Activated CD4-positive, alpha-beta T cell treated with anti-CD3 and anti-CD28 coated beads for 24 hours (primary cell): ENCODE measurements at places on chromosomes 7 and 10.
A peak's percentile ranks its signal among the peaks of the same experiment; 100 is the strongest.

DNA sequence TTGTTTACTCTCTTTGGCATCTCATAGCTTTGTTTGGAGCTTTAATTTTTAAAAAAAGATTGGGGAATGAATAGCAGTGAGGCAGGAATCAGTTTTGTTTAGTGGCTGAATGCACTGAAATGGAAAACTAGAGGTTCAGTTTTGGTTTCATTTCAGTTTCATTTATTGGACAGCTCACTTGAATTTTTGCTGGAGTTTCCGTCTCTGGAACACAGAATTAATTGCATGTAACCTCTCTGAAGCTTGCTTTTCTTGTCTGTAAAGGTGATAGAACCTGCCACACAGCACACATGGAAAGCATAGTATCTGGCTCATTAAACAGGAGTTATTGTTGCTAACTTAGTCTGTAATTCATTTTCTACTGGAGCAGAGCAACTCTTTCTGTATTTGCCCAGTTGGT is 7.1 kb downstream of the GRM8 start:
- no peak for DNase-seq

DNA sequence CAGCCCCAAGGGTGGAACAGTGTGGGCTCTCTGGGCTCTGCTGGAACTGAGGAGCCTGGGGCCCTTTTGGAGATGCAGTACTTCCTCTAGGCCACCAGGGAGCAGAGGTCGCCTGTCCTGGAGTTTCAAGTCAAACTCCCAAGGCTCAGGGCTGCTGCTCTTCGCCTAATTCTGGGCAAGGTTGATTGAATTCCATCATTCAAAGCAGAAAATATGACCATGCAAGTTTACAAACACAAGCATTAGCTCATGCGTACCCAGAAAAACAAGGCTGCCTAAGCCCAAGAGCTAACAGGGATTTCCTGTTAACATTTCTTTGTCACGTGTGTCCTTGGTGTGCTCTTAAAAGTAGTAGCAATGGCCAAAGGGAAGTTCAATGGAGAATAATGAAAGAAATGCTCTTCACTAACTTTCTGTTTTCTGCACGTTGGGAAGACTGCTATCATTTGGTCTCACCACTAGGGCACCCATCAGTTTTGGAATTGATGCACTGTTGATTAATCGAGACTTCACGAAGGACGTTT is 20.1 kb downstream of the LDB3 start:
- peak; percentile 24 for DNase-seq

DNA sequence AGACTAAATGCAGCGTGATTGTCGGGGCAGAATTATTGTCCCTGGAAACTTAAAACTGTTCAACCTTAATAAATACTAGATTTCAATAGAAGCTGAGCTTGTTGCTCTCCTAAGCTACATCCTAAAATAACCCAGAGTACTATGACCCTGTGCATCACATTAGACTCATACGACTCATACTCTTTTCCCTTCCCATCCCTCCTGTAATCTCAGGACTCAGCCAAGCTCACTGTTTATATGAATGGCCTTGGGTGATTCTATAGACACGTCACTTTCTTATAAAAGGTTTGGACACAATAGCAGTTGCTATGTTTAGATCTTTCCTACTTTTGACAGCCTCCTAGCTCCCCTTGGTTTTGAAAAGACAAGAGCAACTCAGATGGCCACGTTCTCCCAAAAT is 17.2 kb downstream of the TCF7L2 start:
- DNase-seq: no peak

DNA sequence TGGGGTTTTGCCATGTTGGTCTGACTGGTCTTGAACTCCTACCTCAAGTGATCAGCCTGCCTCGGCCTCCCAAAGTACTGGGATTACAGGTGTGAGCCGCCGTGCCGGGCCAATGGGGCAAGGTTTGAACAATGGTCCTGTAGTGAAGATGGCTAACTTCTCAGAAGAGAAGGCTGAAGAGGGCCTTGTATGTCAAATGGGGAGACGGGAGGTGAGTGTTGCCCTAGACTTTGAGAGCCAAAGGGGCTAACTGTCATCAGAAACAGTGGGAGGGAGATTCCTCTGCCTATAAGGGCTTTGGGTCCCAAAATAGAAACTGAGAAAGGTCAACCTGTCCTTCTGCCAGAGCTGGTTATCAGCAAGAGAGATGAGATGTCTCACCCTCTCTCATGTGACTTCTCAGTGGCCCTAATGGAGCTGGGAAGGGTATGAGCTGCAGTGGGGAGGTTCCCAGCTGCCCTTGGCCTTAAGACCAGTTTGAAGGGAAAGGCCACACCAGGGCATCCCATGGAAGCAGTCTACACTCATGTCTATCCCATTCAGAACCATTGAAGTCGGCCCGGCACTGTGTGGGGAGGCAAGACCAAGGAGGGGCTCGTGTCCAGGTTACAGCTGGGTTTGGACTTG is 1.3 kb upstream of the SAMD8 start:
- no peak for DNase-seq

DNA sequence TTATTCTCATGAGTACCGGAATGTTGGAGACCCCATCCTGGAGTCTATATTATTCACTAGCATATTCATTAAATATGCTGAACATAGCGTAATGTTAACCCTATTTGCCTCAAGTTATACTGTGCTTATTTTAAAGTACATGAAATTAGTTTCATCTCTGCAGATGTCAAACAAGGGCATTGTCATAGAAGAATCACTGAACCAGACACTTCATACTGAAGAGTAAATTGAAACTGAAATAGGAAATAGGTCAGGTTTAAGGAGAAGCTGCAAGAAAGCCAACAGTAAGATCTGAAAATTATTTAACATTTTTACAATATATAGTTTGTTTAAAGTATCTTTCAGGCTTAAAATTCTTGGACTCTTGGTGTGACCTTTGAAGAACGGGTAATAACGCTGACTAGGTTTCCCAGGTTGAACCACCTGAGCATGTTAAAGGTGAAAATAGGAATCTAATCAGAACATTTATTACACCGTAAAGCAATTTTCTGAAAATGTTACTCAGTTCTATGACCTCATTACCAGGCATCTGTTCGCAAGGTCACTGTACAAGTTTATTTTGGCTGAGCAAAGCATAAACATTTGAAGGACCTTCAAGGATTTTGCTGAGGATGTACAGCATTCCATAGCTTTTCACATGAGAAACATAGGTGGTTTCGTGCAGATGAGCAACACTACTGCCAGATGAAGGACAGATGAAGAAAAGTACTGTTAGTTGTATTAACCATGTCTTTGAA is 82.7 kb downstream of the REEP3 start:
- no peak for DNase-seq

GRCh38 chr10:124989526-124989925 is 47.6 kb downstream of the ZRANB1 start:
- DNase-seq: no peak

DNA sequence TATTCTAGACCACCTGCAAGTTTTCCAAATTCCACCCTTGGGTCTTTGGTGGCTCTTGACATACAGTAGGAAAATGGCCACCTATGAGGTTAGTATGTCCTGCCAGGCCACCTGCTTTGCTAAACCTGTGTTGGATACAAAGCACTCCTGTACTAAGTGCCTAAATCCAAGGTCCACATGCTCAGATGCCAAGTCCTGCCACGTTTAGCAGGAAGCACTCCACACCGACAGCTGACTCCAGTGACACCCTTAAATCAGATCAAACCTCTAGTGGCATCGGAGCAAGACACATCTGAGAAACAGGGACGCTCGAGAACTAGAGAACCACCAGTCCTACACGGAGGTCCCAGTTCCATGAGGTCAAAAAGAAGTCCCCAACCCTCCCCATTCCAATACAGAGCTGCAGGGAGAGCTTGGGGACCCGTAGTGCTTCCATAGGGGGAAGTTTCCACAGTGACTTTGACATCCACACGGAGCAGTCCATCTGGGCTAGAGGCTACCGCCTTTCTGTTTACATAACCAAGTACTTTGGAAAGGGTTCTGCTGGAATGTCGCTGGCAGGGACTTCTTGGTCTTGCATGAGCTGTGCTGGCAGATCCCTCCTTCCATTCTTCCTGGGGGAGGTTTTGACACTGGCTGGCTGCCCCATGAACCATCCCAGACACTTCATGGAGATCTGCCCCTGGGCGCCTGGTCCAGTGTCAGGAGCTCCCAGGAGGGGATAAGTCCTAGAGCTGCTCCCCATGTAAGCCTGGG is 290.6 kb downstream of the PRPF18 start:
- DNase-seq: no peak

DNA sequence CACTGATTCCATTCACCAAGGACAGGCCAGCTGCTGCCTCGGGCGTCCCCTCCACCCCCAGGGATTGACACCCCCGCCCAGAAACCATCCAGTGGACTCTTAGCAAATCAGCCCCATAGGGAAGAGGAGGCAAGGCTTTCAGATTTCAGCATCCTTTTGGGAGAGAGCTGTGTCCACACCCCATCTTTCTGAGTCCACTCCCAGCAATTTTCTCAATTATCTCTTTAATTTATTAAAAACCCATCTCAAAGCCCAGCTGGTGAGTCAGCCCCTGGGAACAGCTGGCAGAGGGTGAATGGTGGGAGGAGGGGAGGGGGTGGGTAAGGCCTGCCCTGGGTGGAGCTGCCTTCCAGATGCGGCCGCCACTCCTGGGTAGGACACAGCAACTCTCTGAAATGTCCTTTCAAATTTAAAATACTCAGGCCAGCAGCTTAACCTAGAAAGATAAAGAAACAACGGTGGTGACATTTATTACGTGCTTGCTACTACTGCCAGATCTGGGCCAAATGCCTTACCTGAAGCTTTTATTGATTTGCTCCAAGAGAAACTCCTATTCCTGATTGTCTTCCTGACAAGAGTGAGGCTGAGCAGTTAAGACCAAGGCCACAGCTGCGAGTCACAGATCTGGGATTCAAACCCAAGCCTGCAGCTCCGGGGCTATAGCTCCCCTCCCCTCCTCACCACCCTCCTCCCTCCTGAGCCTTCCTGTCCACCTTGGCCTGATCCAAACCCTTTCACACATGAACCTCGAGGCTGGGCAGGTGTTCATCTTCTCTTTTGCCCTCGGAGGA is 120.4 kb downstream of the RGS10 start:
- no peak for DNase-seq

DNA sequence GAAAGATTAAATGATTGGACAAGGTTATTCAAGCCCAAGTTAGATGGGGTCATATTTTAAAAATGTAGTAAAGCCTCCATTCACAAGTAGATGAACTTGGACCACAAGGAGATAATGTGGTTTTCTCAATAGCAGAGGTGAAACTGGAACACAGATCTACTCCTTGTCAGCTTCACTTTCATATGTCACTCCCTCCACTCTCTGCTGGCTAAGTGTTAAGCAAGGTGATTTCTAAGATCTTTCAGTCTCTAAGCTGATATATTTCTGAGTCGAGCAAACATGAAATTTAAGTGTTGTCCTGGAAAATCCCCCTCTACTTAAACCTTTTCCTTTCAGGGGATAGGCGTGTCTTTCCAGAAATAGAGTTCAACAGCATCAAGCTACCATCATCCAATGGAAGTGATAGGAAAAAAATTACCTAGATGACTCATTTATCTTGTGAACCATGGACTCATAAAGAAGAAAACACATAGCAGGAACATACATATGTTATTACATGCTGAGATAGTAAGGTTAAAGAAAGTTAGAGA is 275.0 kb downstream of the PTEN start:
- no peak for DNase-seq

DNA sequence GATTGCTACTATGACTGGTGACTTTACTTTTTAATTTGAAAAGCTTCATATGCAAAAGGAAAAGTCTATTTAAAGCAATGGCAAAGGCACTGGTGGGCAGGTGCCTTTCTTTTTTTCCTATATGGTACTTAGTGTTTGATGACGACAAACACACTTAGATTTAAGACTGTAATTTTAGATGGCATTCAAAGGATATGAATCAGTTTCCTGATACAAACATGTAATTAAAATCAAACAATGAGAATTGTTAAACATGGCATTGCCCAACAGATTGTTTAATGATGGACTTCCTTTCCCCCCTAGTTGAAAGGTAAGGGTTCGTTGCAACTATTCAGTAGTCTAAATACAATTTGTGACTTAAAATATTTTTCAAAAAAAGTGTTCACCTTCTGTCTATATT is 106.5 kb upstream of the SEMA3C start:
- no peak for DNase-seq

DNA sequence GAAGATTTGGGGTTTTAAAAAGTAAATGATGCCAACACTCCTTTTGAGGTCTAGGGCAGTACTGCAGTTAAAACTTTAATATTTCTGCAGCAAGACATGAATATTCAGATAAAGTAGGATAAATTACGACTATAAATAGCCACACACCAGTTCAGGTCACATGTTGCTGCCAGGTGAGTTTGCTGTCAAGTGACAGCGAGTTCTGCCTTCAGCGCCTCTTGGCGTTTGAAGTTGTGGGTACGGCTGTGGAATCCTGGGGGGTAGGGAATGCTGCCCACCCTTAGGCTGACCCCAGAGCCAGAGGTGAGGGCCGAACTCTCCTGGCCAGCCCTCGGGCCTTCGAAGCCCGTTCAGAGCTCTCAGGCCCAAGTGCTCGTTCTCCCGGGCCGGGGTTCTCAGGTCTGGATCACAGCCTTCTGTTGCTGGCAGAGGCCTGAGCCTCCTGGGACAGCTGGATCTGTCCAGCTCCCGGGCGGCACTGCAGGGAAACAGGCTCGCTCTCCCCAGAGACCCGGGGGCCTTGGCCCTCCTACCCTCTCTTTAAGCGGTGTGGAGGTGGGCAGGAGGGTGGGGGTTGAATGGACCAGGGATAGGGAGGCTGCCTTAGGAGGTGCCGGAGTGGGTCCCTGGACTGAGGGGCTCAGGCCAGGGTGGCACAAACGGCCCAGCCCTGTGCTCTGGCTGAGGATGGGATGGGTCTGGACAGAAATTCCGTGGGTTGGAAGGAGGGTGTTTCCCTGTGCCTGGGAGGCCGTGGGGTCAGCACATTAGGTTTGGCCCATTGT is 5.4 kb downstream of the BRI3 start:
- no peak for DNase-seq

GRCh38 chr7:105837765-105838626 is 38.4 kb downstream of the ATXN7L1 start:
- no peak for DNase-seq

DNA sequence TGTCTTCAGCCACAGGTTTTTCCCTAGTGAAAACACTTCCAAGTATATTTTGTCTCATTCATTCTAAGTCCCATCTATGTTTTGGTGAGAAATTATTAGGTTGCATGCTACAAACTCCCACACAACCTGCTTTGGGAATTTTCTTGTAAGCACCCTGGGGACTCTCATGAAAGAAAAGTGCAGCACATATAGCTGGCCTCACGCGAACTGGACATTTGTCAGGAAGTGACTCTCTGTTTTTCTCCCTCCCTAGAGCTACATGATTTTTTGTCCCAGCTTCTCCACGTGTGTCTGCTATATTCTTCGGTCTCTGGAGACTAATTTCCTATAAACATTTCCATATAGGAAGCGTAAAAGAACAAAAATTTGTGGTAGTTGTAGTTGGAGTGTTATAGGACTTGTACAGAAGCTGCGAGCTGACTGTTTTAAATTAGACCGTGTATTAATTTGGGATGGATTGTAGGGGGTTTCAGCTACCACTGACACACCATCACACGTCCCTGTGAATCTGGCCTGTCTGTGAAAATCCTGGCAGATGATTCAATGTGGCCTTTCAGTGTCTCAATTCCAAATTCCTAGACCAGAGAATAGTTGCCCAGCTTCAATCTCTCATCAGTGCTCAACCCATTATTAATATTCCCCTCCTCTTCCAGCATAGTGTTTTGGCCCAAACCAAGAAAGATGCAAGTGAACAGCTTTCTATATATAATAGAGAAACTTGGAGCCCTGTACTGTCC is 40.2 kb downstream of the ARL4A start:
- DNase-seq: no peak
